ENCODE measurements at places on chromosomes 13 and 19.

DNA sequence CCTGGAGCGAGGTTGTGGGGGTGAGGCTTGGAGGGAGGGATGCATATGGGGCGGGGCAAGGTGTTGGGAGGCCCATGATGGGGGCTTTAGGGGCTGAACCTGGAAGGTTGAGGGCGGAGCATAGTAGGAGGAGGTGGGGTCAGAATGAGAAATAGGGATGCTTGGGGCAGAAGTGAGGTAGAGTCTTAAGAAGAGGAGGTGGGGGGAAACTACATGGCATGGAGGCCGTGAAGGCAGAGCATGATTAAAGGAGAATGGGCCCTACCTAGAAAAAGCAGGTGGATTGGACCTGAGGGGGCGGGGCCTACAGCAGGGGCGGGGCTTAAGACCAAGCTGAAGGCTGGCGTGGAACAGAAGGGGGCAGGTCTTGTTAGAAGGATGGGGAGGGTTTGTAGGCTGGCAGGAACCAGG is 799 bp downstream of the NR1H2 start:
- DNase-seq: no peak

- no peak for DNase-seq
Observed at GRCh38 chr13:112891477-112892401, 77.3 kb upstream of the MCF2L start.

GRCh38 chr19:19202707-19203011 is 555 bp downstream of the NR2C2AP start:
- no peak for DNase-seq

DNA sequence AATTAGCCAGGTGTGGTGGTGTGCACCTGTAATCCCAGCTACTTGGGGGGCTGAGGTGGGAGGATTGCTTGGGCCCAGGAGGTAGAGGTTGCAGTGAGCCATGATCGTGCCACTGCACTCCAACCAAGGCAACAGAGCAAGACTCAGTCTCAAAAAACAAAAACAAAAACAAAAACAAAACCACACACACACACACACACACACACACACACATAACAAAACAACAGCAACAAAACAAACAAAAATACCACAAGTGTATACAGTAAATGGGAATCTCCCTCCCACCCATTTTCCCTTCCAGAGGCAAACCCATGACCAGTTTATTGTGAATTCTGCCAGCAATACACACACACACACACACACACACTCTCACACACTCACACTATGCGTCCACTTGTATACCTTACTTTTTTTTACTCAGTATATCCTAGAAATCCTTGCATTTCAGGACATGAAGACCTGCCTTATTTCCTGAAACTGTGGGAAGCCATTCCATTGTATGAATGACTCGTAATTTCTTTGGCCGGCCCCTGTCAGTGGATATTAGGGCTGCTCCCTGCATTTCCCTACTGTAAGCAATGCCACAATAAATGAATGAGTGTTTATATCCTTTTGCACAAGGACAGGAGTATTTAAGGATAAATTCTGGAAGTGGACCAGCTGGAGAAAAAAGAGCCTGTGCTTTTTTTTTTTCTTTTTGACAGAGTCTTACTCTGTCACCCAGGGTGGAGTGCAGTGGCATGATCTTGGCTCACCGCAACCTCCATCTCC is 6.9 kb upstream of the PLEKHF1 start:
- no peak for DNase-seq

DNA sequence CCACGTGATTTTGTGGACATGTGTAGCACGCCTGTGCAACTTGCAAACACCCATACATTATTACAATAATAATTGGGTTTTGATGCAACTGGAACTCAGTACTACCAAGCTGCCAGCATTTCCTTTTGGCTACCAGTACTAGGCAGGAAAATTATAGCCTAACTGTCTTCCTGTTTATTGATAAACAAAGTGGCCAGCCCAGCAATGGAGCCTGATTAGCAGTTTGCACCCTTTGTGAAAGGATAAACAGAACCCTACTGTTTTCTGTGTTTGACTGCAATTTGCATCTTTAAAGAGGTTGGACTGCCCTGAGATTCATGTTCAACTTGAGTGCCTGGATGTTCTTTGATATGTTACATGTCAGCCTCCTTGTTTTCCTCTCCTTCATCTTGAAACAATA is 173.9 kb downstream of the ZIC5 start:
- no peak for DNase-seq

DNA sequence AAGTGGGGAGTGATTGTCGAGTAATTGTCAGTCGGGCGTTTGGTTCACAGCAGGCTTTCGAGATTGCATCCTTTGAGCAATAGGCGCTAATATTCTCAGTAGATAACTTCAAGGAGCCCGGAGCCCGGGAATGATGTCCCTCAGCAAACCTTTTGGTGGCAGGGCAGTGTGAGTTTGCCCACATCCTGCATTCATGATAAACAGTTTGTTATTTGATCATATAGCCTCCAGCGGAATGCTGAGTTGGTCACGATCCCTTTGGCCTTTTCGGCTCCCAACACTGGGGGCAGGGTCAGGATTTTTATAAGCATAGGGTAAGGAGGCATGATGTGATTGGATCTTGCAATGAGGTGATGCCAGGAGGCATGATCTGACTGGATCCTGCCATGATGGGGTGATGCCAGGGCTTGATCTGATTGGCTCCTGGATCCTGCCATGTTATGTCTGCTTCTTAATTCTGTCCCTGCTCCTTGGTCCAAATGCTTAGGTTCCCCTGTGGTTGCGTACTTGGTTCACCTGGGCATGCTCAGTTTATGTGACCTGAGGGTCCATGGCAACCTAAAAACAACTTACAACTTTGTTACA is 38.2 kb upstream of the IGSF23 start:
- DNase-seq: no peak

Measured in activated T-cell treated with anti-CD3 and anti-CD28 coated beads for 24 hours (primary cell).